GM23248 (cell line): ENCODE measurements at places on chromosomes 2 and 18. TPM values are rescaled to one million over a fixed set of nuclear protein-coding genes. Genes with fewer than 3 reads are reported as not detected.
A peak's percentile ranks its signal among the peaks of the same experiment; 100 is the strongest.

Gene TRIP12
- 121 and 124 TPM in 2 replicates for total RNA-seq

Gene CHST9
- total RNA-seq: not detected in 2 replicates

Gene RAB12
- total RNA-seq: 61.6 and 73.8 TPM in 2 replicates

Gene SPP2
- total RNA-seq: not detected in 2 replicates

Gene EVA1A
- total RNA-seq: 95.6 and 126 TPM in 2 replicates

Gene EFEMP1
- 1,343 and 1,498 TPM in 2 replicates for total RNA-seq

- no peak for DNase-seq
Measured at GRCh38 chr18:36328385-36328858, 30.9 kb downstream of the FHOD3 start.

GRCh38 chr18:45330170-45330594 is 285.1 kb upstream of the SLC14A2 start:
- peak; percentile 70 for DNase-seq

- DNase-seq: no peak
Measured at GRCh38 chr2:71799013-71799575, 345.7 kb downstream of the DYSF start.

GRCh38 chr2:117019357-117019756 is 795.1 kb upstream of the DDX18 start:
- no peak for DNase-seq

DNA sequence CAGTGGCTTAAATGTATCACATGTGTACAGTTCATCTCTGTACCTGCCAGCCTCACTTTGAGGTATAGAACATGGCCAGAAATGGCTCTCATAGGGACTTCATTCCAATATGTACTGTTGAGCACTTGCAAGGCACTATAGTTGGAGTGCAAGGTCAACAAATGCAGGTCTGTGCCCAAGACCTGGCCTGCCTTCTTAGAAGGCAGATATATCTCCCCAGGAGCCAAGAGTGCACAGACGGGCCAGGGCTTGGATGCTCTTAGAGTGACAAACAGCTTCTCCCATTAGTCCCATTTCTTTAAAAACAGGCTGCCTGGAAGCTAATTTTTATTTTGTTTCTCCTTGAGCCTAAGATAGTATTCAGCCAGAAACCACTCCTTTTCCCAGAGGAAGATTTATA is 7.3 kb downstream of the TEX261 start:
- DNase-seq: no peak

DNA sequence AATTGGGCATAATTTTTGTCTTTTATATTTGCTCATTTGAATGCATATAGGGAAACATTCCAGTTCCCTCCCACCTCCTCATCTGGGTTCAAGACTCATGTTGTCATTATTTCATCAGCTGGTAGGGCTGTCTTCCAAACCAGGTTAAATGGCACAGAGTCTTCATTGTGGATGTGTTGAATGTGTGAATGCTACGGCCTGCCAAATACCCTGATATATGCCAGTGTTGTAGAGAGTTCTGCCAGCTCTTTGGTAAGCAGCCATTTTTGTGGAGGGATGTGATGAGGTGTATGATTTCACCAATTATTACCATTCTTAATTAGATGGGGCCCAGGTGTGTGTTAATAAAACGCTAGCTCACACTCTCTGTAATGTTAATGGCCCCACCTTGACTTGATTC is 121.7 kb downstream of the LYPD6B start:
- DNase-seq: no peak

DNA sequence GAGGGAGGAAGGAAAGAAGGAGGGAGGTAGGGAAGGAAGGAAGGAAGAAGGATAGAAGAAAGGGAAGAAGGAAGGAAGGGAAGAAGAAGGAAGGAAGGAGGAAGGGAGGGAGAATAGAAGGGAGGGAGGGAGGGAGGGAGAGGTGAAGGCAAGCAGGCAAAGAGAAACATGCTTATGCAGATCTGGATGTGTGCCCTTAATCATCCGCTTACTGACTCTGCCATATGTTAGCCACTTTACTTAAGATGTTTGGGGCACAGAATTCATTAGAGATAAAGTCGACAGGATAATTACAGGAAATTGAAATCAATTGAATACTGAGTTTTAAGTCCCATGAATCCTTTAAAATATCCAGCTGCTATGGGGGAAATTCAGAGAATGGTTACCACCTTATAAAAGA is 334.2 kb downstream of the GRB14 start:
- no peak for DNase-seq

- no peak for DNase-seq
Measured at GRCh38 chr18:61308795-61309393, 24.3 kb upstream of the CDH20 start.
